ENCODE measurements at places on chromosomes 2 and 18.
A peak's percentile ranks its signal among the peaks of the same experiment; 100 is the strongest.

- no peak for DNase-seq
Measured at GRCh38 chr2:140662504-140662903, 1468.3 kb downstream of the LRP1B start.

- DNase-seq: peak; percentile 29
Measured at GRCh38 chr2:218341381-218341780, 15.3 kb upstream of the CATIP start.

GRCh38 chr2:46230115-46230571 is 67.1 kb upstream of the EPAS1 start:
- peak; percentile 53 for DNase-seq

DNA sequence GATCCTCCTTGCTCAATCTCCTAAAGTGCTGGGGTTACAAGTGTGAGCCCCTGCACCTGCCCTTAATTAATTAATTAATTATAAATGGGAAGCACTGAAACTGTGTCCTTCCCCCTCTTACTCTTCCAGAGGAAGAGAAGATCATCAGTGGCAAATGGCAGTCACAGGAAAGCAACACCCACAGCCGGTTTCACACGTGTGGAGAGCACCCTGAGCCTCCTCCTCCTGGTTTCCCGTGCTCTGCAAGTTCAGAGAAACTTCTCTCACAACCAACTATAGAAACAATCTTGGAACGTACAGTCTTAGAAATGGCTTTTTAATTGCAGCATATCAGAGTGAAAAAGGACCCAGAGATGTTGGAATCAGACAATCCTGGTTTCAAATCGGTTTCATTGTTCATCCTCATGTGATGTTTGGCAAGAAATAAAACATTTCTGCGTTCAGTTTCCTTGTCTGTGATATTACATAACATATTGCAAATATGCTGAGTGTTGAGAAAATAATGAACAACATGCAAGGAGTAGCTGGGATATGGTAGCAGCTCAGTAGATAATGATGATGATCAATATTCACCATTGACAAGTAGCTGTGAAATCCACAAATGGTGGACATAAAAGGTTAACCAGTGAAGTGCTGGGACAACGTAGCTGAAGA is 141.0 kb upstream of the KCTD1 start:
- DNase-seq: no peak

DNA sequence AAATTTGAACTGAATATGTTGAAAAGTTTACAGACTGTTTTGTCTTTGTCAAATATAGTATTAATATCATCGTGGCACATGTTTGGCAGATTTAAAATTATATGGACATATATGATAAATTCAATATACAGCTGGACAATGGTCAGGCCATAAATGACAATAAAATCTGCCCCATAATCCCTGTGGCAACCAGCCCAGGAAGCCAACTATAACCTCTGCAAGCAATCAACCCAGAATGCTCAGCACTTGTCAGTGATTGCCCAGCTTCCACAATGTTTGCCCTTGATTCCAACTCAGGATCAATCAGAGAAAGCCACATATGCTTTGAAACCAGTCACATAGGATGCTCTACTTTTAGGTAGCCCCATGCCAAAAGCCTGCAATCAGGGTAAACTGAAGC is 671.9 kb downstream of the SUCLG1 start:
- DNase-seq: no peak
